Activated CD4-positive, alpha-beta T cell treated with anti-CD3 and anti-CD28 coated beads, Interleukin-2, amount 50 U/mL, for 16 hours (primary cell): ENCODE measurements at places on chromosomes 7 and 10.

DNA sequence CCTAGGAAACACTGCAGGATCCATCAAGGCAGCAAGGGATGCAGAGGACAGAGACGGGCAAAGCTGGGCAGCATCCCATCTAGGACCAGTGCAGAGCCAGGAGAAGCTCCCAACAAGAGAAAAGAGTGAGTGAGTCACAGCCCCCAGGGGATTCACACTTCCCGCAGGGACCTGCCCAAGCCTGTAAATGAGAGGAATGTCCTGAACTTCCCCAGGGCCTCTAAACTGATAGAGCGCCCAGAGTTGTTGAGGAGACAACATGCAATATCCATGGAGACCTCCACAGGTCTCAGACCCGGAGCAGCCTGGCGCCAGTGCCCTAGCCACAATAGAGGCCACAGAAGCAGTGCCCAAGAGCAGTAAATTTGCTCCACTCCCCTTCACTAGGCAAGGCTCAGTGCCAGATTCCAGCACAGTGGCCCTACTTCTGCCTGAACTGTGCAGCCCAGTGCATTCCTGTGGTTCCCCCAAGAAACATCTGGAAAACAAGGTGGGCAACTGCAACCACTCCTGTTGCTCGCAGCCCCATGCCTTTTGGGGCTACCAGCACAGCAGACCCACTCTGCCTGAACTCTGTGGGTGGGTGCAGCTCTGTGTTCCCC is 567.5 kb downstream of the POM121L12 start:
- DNase-seq, result no peak

- peak; percentile 80 for DNase-seq
Observed at GRCh38 chr10:102835007-102835482, 2.2 kb downstream of the CYP17A1 start.

DNA sequence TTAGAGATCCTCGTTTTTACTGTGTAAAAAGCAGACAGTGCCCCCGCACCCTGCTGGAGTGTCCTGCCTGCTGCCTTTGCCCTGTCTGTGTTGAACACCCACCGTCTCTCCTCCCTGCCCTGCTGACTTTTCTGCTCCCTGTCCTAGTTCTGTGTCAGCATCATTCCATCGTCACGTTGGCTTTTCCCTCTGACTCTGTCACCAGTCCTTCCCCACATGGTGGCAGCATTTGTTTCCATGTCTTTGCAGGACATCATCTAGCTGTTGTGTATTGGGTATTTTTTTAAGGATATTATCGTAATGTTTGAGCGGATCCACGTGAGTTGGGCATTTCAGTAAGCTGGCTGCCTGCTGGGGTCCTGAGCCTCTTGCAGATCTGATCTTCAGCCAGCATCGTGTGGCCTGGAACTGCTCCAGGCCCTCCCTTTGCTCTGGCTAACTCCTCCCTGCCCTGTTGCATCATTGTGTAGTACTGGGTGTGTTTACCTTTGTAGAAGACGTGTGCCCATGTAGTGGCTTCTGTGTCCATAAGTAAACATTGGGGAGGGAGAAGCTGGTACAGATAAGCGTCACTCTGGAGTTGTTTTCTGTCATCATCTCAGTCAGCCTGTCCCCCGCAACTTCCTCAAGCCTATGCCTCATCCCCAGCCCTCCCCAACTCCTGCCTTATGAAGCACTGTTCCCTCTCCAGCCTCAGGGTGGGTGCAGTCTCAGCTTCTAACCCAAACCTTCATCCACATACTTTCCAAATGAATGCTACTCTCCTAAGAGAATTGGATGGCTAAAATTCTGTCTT is 44.3 kb downstream of the TRRAP start:
- DNase-seq, result no peak

- no peak for DNase-seq
Observed at GRCh38 chr10:101687071-101687658, 7.8 kb downstream of the FBXW4 start.

DNA sequence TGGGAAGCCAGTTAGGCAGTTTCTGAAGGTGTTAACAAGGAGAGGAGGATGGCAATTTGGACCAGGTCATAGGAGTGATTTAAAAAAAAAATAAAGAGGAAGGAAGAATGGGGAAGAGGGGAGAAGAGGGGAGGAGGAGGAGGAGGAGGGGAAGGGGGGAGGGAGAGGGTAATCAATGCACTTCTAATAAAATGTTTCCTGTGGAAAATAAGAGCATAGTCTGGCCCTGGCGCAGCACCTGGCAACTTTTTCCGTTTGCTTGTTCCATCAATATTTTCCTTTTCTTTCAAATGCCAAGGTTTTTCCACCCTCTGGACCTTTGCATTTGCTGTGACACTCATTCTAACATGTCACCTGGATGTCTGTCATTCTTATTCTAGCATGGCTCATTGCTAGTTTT is 308.2 kb downstream of the PPP1R3A start:
- DNase-seq, result no peak

DNA sequence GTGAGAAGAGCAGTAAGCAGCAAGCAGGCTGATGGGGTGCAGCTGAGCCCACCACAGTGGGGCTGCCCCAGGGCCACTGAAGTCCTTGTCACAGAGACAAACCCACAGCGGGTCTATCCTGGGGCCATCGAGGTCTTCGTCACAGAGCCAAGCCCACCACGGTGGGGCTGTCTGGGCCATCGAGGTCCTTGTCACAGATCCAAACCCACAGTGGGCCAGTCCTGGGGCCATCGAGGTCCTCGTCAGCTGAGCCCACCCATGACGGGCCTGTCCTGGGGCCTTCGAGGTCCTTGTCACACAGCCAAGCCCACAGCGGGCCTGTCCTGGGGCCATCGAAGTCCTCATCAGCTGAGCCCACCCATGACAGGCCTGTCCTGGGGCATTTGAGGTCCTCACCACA is 549.9 kb downstream of the DNAJB6 start:
- no peak for DNase-seq

GRCh38 chr7:134718211-134718875 is 61.1 kb upstream of the CALD1 start:
- no peak for DNase-seq

- no peak for DNase-seq
Observed at GRCh38 chr7:157013101-157013500, 2.6 kb upstream of the MNX1 start.

DNA sequence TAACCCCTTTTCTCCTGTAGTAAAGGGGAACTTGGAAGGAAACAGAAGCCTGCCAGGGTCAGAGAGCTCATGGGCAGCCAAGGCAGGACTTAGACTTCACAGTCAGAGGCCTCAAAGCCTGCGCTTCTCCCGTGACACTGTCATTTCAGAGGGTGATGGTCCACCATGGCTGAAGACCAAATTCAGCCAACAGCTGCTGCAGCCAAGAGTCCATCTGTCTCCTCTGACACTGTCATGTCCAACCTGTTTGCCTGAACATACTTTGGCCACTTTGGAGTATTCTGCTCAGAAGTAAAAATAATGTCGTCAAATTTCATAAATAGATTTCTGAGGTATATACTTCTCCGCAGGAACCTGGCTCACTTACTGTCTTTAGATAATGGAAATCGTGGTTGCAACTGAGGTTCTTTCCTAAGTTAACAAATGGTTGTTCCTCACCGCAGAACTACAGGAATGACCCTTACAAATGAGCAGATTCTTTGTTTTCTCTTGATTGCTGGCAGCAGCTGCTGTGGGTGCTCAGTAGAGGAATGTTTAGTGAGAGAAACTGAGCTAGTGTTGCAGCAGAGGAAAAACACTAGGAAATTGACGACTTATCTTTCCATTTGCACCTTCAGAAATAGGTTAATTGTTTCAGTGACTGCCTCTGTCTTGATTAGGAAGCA is 626.5 kb downstream of the SDK1 start:
- DNase-seq, result no peak

DNA sequence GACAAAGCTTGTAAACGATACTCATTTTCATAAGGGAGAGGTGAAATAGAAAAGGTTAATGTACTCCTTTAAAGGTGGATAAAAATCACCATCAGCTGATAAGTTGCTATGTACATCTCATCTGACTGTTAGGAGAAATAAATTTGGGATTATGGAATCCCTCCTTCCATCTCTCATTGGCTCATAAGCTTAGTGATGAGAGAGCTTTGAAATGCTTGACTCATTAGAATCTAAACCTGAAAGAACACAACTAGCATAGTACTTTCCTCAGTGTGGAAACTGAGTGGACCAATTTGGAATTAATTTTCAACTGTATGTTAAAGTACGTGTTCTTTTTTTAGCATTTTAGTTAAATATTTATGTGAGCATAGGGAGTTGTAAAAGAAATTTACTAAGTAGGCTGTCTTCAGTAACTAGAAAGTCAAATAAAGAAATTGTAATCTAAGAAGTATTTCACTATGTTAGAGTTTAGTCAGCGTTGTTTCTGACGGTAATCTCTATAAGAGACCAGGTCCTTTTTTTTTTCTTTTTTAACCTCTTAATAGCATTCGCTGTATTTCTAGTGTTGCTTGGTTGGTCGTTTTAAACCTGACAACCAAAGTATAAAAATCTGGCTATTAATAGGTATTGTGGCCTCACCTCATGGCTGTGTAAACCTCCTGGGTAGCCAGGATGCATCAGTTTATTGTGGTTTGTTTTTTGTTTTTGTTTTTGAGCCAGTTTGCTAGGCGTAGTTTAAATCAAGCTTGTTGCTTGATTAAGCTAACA is 34.4 kb downstream of the FHIP2A start:
- peak; percentile 27 for DNase-seq

DNA sequence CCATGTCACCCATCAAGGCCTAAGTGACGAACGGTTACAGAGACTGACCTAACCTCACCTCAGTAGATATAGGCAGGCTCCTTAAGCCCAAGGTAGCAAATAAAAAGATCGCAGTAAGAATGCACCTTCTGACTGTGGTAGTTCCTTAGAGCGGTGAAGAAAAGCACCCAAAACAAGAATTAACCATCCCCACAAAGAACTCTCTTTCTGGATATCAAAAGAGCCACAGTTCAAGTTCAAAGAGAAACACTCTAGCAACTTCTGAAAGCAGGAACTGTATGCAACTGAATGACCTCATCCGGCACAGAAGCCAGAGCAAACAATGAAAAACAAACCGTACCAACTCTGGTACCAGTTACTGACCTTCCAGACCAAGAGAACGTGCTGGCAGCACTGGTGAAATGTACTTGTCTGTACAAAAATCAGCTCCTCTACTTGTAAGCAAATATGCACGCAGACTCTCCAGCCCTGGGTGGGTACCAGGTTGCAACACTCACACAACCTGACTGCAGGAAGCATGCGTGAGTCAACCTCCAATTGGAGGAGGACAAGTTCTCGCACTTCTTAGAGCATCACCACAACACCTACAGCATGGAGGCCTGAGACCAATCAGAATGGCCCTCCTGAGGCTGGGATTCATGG is 202.7 kb downstream of the FAM107B start:
- DNase-seq, result peak; percentile 71

DNA sequence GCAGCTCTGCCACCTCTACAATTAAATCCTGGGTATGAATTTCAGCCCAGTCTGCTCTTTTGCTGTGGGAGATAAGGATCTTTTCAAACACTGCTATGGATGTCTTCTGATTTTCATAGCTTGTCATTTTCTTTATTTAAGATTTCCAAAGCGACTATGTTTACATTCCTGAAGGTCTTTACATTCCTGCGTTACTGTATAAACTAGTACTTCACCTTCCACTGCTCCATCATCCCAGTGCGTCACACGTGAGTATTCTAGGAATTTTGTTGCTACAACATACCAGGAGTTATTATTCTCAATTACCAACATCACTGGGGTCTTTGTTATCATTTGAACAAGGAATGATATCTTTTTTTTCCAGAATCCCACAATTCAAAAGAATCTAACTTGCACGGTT is 944.7 kb downstream of the SORCS3 start:
- DNase-seq, result no peak

GRCh38 chr10:98047009-98047741 is 16.8 kb upstream of the CRTAC1 start:
- DNase-seq, result no peak

- DNase-seq, result peak; percentile 60
Observed at GRCh38 chr7:774161-775109, 47.4 kb upstream of the PRKAR1B start.

- no peak for DNase-seq
Observed at GRCh38 chr10:128416231-128416630, 290.0 kb upstream of the MKI67 start.

DNA sequence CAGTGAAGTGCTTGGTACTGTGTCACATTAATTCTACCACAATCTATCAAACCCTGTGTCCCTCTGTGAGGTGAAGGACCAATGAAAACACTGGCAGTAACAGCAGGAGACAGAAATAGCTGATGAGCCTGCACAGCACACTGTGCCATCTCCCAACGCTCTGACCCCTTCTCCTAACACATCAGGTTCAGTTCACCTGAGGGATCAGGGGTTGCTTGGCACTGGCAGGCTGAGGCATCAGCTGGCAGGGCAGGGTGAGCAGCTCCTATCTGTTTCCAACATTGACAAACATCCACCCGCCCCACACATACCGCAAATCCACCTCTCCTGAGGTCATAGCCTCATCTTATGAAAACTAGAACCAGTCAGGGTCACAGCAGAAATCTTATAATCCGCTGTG is 120.9 kb downstream of the ICA1 start:
- no peak for DNase-seq

- no peak for DNase-seq
Observed at GRCh38 chr7:138166681-138167080, 90.4 kb downstream of the AKR1D1 start.

DNA sequence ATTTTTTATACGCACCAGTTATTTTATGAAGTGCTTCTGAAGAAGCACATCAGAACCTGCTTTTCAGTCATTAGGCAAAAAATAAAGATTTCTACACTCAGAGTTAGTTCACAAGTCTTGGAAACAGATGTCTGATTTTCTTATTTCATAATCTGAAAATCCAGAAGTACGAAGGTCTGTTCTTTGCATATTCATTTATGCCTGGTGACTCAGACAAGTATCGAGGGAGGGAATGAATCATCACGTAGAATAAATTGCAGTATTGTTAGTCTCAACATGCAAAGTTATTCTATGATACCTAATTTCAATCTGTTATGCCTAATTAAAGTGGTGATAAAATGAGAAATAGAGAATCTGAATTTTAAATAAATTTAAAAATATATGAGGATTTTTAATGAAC is 113.6 kb upstream of the SEM1 start:
- DNase-seq, result peak; percentile 53

GRCh38 chr10:78316451-78316931 is 282.8 kb downstream of the RPS24 start:
- DNase-seq, result no peak

DNA sequence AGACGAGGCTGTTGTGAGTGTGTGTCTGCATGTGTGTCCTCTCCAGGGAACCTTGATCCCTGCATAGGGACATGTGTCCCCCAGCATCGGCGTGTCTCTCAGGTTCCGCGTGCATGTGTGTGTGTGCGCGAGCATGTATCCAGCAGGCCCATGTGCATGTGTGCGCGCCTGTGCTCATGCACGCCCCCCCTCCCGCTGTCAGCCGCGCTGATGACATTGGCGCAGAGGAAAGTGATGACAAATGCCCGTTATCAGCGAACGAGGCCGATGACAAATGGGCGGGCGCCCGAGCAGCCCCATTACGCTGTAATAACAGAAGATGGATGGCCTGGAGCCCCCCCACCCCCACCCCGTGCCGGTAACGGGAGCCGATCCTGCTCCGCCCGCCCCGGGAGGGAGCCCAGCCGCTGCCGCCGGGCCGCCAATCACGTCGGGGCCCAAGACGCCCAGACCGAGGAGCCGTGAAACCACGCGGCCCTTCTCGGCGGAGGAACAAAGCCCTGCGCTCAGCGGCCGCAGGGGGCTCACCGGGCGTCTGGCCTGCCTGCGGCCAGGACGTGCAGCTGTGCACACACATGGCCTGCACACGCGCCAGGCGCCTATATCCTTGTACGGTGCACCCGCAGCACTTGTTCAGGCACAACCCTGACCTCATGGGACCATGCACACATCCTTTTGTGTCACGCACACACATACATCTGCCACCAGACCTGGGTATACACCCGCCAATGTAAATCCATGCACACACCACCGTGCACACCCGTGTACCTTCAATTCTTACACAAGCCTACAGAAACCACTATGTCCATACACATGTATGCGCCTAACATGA is 21.5 kb downstream of the POLL start:
- DNase-seq, result no peak
